ENCODE measurements at places on chromosomes 12 and 14.

DNA sequence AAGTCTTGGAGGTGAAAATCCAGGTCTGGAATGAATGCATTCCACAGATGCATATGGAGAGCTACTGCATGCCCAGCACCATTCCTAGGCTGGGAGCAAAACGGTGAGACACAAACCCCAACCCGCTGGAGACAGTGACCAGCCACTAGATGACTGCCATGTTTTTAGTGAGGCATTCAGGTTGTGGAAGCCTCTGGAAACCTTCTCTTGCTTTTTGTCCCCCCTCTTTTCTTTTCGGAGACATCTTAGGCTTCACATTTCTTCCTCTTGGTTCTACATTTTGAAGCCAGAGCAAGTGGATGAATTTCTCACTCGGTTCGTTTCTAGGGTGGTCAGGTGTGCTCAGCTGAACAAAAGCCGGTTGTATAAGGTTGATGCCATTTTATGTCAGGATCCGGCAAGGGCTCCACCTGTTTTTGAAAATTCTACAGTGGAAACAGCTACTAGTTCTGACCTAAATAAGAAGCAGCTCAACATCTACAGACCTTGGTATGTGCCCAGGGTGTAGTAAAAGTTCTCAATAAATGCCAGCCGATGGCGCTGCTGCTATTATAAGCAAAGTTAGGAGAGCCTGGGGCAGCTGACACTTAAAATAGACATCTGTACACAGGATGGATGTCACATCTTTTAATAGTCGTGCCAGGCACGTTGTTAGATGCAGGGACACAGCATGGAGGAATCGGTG, 1.8 kb upstream of the ZNF839 start:
- DNase-seq: peak; percentile 51

DNA sequence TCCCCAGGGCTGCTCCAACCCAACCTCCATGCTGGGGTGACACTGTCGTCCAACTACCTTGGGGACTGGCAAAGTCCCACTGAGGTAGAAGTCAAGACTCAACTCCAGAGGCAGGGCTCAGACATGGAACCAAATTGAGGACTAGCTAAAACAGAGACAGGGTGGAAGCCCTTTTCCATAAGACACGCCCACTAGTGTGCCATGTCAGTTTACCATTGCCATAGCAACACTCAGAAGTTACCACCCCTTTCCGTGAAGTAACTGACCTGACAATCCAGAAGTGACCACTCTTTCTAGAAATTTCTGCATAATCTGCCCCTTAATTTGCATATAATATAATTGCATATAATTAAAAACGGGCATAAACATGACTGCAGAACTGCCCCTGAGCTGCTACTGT, 409.6 kb downstream of the MED13L start:
- no peak for DNase-seq

GRCh38 chr12:47985596-47986290, 18.5 kb downstream of the COL2A1 start:
- no peak for DNase-seq

GRCh38 chr12:118189741-118190191, 53.8 kb downstream of the PEBP1 start:
- DNase-seq: no peak

- no peak for DNase-seq
Measured at GRCh38 chr12:122080149-122081082, 1.9 kb downstream of the MLXIP start.

DNA sequence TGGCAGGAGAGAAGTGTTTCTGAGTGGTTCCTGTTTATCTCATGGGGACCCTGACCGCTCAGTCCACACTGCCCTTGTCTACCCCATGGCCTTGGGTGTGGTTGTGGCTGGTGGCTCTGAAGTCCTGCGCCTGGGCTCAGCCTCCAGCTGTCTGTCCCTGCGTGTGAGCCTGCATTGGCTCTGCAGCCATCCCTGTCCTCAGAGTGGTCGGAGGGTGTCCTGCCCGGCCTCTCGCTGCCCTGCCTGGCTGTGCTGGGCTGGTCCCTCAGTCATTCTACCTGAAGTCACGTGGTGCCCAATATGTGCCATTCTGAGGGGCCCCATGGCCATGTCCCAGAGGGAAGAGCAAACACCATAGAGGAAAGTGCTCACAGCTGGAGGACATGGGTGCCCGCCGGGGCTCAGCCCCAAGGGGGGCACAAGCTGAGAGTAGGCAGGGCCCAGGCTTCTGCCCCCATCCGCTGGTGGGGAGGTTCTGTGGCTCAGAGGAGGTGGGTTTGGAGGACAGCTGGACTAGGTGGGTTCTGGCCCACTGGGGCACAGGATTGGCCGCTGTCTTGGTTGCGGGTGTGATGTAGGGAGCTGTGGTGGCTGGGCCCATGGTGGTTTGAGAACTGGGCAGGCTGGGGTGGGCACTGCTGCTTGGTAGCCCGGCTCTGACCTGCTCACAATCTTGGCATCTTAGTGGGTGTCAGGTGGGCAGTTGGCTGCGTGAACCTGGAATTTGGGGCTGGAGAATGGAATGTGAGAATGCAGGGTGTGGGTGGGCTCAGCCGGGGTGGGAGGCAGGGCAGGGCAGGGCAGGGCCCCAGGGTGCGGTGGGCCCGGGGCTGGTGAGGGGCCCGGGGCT, 11.6 kb downstream of the TEDC1 start:
- DNase-seq: no peak

DNA sequence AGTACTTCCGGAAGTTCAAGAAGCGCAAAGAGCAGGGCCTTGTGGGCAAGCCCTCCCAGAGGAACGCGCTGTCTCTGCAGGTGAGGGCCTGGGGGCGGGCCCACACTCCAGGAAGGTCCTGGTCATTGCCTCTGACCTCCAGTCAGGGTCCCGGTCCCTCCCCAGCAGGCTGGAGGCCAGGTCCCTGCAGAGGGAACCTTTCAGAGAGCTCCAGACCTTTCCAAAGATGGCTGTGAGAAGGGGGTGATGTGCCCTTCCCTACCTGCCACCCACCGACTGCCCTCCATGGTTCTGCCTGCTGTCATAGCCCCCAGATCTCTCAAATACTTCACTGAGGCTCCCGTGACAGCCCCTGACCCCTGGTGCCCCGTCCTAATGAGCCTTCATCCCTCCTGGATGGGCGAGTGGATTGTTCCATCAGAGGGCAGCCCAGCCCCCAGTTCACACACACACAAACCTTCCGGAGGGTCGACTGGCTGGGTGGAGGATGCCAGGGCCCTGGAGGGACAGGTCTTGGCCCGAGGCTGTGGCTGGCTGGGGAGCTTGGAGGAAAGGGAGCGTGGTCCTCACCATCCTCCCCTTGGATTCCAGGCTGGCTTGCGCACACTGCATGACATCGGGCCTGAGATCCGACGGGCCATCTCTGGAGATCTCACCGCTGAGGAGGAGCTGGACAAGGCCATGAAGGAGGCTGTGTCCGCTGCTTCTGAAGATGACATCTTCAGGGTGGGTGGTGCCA, 117.5 kb upstream of the FKBP4 start:
- no peak for DNase-seq

- DNase-seq: no peak
Measured at GRCh38 chr14:88879022-88879421, 54.6 kb downstream of the TTC8 start.

DNA sequence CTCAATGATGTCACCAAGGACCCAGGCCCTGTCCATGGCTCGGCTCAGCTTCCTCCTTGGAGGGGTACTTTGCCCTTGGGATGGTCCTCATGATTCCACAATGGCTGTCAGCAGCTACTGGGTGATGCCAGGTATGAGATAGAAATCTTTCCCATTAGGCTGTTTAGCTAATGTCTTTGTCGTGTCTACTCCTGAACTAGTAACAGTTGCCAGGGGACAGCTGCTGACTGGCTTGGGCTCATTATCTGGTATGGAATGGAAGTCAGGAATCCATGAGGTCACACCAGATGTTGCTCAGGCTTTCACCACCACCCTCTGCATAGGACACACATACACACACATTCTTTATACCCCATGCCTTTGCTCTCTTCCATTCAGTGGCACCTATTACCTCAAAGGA, 9.2 kb downstream of the PRPH start:
- no peak for DNase-seq

- no peak for DNase-seq
Measured at GRCh38 chr14:44700694-44701093, 193.6 kb upstream of the FSCB start.

DNA sequence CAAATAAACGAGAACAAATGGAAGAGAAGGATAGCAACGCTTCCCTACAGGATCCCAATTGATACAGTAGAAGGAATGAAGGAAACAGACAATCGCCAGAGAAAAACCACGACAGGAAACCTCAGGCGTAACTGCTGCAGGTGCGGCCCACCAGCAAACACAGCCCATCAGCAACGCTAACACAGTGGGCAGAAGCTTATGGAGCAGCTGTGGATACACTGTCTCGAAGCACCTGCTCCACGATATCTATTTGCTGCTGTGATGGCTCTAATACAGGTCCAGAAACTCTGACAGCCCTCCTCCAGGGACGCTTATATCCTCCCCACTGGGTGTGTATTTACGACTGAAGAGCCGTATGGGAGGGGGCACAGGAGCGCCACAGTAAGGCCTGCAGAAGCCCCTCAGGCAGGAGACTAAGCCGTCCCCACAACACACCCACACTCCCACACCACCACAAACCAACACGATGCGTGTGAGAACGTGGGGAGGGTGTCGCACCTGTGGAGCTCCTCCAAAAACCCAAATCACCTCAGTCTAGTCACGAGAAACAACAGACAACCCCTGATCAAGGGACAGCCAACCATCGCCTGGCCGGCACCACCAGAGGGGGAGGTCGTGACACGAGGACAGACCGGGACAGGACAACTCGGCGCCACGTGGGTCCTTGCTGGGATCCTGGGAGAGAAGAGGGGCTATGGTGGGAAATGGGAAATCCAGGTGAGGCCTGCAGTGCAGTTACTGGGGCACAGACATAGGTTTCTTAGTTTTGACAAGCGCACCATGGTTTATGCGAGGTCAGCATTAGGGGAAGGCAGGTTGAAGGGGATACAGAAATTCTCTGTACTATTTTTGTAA, 24.0 kb downstream of the POLE start:
- DNase-seq: no peak

DNA sequence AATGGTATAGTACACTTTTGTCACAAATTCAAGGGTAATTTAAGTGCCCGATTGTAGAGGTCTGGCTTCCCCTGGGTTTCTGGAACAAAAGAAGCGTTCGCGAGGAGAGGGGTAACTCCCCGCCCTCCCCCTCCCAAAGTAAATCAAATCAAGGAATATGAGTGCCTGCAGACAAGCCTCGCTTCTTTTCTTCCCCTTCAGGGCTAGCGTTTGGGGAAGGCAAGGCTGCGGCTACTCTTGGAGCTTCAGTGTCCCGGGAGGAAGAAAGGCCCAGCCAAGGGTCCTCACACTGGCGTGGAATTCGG, 456 bp upstream of the TMPO start:
- DNase-seq: no peak

- no peak for DNase-seq
Measured at GRCh38 chr12:17802657-17803641, 287.0 kb downstream of the RERGL start.

DNA sequence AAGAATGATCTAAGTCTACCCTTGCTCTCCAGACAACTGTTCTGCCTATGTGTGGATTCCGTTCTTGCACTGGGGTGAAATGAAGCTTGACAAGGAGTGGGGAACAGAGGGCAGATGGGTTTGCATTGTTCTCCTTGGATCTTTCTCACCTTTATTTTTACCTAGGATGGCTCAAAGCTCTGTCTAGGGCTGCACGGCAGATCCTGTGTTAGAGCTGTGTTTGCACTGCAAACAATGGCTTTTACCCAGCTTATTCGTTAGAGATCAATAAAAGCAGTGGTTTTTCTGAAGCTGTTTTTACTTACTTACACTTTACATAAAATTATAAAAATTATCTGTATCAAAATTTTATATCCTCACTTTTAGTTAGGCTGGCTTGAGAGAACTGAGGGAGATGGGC, 105.1 kb downstream of the LRIG3 start:
- DNase-seq: no peak

GRCh38 chr12:20629414-20630156, 65.5 kb upstream of the SLCO1C1 start:
- no peak for DNase-seq

DNA sequence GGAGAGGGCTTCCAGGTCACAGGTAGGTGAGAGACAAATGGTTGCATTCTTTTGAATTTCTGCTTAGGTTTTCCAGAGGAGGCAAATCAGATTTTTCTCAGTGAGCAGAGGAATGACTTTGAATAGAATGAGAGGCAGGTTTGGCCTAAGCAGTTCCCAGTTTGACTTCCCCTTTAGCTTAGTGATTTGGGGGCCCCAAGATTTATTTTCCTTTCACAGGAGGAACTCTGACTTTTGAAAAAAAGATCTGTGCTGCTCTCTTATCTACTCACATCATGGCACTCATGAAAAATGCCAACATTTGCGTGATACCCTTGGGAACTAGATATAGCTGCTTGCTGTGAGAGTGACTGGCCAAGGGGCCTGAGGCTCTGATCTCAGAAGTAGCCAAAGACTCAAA, 58.0 kb upstream of the EVL start:
- DNase-seq: no peak

DNA sequence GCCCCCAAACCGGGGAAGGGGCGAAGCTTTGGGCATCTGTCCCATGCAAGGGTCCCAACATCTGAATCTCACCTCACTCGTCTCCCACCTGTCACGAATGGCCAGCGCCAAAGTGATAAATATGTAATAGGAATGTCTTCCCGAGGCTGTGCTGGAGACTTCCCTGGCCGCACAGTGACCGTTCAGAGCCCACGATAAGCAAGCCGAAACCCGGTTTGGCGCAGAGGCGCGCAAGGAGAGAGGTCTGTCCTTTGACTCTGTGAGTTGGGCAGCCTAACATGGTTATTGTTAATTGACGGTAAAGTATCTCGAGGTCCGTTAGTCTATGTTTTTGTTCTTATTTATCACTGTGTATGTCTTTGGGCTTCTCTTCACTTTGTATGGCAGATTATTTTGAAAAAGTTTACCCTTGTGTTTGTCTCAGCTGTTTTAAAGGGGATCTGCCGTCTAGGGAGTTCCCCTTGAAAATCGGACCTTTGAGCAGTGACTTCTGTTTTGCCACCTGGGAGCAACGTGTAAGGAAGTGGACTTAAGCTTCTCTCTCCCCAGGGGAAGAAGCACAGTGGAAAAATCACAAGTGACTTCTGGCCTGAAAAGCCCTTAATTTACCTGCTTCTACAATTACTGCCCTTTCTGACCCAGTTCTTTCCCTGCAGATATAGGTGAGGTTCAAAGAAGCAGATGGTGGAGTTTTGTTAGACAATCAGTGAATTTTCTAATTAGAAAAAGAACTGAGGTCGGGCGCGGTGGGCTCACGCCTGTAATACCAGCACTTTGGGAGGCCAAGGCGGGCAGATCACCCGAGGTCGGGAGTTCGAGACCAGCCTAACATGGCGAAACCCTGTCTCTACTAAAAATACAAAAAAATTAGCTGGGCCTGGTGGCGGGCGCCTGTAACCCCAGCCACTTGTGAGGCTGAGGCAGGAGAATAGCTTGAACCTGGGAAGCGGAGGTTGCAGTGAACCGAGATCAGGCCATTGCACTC, 1.1 kb upstream of the TM9SF1 start:
- DNase-seq: no peak

DNA sequence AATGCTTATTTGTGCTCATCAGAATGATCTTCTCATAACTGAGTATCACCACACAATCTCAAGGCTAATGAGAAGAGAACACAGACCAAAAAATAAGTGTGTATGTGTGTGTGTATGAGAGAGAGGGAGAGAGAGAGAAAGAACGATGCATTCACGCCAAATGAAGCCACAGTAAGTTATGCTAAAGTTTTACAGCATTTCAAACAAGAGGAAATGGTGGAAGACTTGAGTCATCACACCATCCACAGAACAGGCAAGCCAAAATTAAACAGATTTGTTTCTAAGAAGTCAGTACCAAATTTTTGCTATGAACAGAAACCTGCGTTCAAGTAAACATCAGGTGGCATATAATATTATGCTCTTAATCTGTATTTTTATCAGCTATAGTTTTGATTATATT, 141.2 kb downstream of the MED13L start:
- DNase-seq: no peak

Measured in NCI-H2107 (cell line).